ENCODE measurements at places on chromosomes 2 and 18. TPM values are rescaled to one million over a fixed set of nuclear protein-coding genes. Genes with fewer than 3 reads are reported as not detected.

GRCh38 chr2:187550857-187551256, 3.4 kb downstream of the TFPI start:
- peaks cover 27% of the 10 kb centered on the region for H3K4me1 ChIP-seq
- H3K36me3 ChIP-seq: no peaks in the 10 kb centered on the region
- no peaks in the 10 kb centered on the region for H3K27me3 ChIP-seq
- H3K4me3 ChIP-seq: no peak overlapping the region
- no peak overlapping the region for H3K27ac ChIP-seq
- DNase-seq: no peak

DNA sequence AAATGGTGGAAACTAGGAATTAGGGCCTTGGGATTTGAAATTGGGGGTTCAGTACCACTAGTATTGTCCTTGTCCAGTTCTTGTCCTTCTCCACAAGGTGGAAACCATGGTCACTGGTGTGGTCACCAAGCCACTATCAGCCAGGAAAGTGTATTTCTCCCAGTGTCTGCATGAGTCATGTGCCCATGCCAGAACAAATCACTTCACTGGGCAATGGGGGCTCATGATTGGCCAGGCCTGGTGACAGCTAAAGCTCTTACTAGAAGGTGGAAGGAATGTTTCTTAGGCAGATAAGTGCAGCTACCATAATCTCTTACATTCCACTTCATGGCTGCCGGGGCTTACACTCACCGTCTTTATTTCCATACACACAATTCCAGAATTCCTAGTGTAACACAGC, 124.8 kb upstream of the TACR1 start:
- H3K4me1 ChIP-seq: no peaks in the 10 kb centered on the region
- DNase-seq: no peak
- H3K27me3 ChIP-seq: no peaks in the 10 kb centered on the region
- H3K4me3 ChIP-seq: no peak overlapping the region
- no peaks in the 10 kb centered on the region for H3K36me3 ChIP-seq

GRCh38 chr2:163595028-163595427, 140.8 kb downstream of the FIGN start:
- H3K27ac ChIP-seq: no peak overlapping the region
- H3K27me3 ChIP-seq: no peaks in the 10 kb centered on the region
- no peaks in the 10 kb centered on the region for H3K36me3 ChIP-seq

GRCh38 chr18:44973282-44973681, 292.6 kb downstream of the SETBP1 start:
- H3K27me3 ChIP-seq: no peaks in the 10 kb centered on the region
- no peaks in the 10 kb centered on the region for H3K36me3 ChIP-seq
- no peak overlapping the region for H3K27ac ChIP-seq
- H3K4me1 ChIP-seq: no peaks in the 10 kb centered on the region

DNA sequence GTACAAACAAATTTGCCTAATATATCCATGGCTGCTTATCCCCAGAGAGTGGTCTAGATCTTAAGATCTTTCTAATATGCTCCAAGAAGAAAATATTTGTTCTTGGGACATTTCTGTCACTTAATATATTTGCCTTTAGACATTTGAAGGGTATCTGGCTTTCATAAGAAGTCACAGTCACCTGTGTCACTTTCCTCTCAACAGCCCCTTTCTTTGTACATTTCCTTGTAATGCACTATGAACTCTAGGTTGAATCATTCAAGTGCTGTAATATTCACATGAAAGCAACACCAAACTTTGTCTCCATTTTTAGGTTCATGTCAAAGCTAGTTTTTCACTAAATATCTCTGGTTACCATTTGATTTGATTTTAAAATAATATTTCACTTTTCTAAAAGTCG, 41.4 kb upstream of the NABP1 start:
- peaks cover 19% of the 10 kb centered on the region for H3K4me1 ChIP-seq
- H3K36me3 ChIP-seq: no peaks in the 10 kb centered on the region
- no peak overlapping the region for H3K4me3 ChIP-seq
- H3K27me3 ChIP-seq: no peaks in the 10 kb centered on the region

DNA sequence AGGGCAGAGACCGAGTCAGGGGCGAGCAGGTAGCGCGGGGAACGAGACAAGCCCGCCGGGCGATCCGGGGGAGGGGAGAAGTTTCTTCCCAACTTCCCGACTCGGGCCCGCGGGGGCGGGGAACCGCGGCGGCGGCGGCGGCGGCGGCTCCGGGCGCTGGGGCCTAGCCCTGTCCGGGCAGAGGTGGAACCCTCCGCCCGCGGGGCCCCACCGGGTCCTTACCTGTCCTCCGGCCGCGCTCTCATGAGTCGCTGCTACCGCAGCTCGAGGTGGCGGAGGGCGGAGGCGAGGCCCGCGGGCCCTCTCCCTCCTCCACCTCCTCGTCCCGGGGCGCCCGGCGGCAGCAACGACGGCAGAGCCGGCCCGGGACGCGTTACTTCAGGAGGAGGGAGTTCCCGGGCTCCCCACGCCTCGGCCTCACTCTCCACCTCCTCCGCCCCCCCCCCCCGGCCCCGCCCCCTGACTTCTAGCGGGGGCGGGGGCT, at the start of gene YES1:
TSS of gene YES1 (minus strand) at position 351 of the 484 bp plus-strand sequence. CDS start 55,415 bp downstream, outside the sequence.
- H3K4me1 ChIP-seq: no peaks in the 10 kb centered on the region
- H3K27ac ChIP-seq: peak within 1 kb of the TSS; percentile 79
- 0 out of 2 replicates have a peak, but pooled peaks cover 7% of the 10 kb centered on the region for H3K27me3 ChIP-seq
- no peak for DNase-seq

DNA sequence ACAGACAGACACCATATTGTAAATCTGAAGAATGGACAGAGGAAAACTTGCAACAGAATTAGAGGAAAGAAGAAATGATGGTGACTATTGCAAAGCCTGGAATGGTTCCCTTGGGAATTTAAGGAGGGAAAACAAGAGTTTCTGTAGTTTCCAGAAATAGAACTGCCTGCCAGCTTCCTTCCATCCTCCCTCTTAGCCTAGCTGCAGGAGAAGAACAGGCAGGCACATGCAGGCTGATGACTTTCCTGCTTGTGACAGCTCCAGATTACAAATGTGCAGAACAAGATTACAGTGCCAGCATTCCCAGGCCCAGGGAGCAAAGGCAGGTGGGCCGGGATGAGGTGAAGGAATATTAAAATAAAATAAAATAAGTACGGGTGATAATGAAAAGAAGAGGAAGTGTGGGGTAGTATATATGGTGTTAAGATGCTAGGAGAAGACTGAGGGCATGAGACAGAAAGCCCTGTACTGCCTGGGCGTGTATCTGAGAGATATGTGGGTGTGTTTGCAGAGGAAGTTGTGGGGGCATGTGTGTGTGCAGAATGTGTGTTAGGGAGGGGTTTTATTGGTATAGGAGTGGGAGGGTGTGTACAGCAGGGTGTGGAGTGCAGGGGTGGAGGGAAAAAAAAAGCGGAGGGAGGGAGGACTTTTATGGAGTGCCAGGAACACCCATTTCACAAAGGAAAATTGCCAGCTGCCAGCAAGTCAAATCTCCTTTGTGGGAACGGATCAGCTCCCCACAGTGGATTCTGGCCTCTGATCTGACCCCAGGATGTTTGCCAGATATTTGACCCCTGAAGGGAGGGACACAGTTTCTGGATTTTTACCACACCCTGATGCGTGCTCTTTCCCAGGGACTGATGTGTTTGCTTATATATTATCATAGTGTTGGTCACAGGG, 43.9 kb upstream of the NEMP2 start:
- DNase-seq: no peak
- no peaks in the 10 kb centered on the region for H3K36me3 ChIP-seq
- peaks cover under 1% of the 10 kb centered on the region for H3K4me1 ChIP-seq
- H3K4me3 ChIP-seq: no peak overlapping the region
- H3K27me3 ChIP-seq: no peaks in the 10 kb centered on the region

DNA sequence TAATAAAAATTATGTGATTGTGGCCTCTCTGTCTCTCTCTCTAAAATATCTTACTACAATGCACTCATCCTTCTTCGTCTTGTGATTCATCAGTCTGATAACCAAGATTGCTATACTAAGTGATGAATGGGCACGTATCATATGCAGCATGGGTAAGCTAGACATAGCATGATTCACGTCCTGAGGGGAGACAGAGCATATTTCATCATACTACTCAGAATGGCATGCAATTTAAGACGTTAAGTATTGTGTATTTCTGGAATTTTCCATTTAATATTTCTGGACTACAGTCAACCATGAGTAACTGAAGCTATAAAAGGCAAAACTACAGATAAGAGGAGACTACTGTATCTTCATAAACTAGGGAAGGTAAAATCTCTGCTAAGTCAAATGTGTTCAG, 97.0 kb upstream of the CD226 start:
- peaks cover 8% of the 10 kb centered on the region for H3K36me3 ChIP-seq
- peak overlapping the region; percentile 96 for H3K27ac ChIP-seq
- H3K4me3 ChIP-seq: no peak overlapping the region
- peak; percentile 7 for DNase-seq
- no peaks in the 10 kb centered on the region for H3K27me3 ChIP-seq

Gene PAX3
- polyA plus RNA-seq: not detected

Gene VSNL1
- 0.96 TPM for polyA plus RNA-seq

Gene ZNF521
- 14.1 TPM for polyA plus RNA-seq

Gene LRRC30
- polyA plus RNA-seq: not detected

Gene TTN
- 0.08 TPM for polyA plus RNA-seq

Data from SK-N-SH (cell line).